ENCODE measurements at places on chromosomes 5 and 9. TPM values are rescaled to one million over a fixed set of nuclear protein-coding genes. Genes with fewer than 3 reads are reported as not detected.
A peak's percentile ranks its signal among the peaks of the same experiment; 100 is the strongest.

The F2RL1 gene
- total RNA-seq, result 0.10 TPM

The HTR1A gene
- not detected for total RNA-seq

The DDX4 gene
- total RNA-seq, result not detected

The THBS4 gene
- 1.1 TPM for total RNA-seq

The PCDHA9 gene
- not detected for total RNA-seq

The RMI1 gene
- 18.0 TPM for total RNA-seq

The ORM2 gene
- total RNA-seq, result 0.64 TPM

The TMEM174 gene
- not detected for total RNA-seq

The LCN12 gene
- 0.64 TPM for total RNA-seq

DNA sequence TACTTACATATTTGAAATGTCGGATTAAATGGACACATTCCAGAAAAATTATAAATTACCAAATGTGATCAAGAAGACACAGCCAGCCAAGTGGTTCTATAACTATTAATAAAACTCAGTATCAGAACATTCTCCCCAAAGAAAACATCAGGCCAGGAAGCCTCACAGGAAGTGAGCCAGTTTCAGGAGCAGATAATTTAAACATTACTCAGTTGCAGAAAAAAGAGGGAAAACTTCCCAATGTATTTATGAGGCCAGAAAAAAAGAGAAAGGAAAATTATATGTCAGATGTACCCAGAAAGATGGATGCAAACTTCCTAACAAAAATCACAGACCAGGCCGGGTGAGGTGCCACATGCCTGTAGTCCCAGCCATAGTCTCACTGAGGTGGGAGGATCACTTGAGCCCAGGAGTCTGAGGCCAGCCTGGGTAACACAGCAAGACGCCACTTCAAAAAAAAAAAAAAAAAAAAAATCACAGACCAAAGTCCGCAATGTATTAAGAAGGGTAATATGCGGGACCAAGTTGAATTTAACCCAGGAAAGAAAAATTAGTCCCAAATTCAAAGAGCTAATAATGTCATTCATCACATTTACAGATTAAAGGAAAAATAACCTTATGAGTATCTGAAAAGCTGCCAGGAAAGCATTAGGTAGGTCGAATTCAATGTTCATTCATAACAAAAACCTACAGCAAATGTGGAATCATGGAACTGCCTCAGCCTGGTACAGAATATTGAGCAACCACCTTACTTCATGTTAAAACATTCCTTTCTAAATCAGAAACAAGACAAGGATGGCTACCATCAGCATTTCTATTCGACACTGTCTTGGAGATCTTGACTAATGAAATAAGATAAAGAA, 37.2 kb upstream of the NRARP start:
- no peaks in the 10 kb centered on the region for H3K36me3 ChIP-seq
- H3K4me3 ChIP-seq, result no peak overlapping the region
- H3K27me3 ChIP-seq, result no peaks in the 10 kb centered on the region
- H3K4me1 ChIP-seq, result no peaks in the 10 kb centered on the region
- DNase-seq, result no peak

- no peaks in the 10 kb centered on the region for H3K27me3 ChIP-seq
- no peaks in the 10 kb centered on the region for H3K36me3 ChIP-seq
- no peak for DNase-seq
- H3K27ac ChIP-seq, result no peak overlapping the region
- H3K4me1 ChIP-seq, result no peaks in the 10 kb centered on the region
Measured at GRCh38 chr5:58548068-58548467, 34.8 kb upstream of the RAB3C start.

DNA sequence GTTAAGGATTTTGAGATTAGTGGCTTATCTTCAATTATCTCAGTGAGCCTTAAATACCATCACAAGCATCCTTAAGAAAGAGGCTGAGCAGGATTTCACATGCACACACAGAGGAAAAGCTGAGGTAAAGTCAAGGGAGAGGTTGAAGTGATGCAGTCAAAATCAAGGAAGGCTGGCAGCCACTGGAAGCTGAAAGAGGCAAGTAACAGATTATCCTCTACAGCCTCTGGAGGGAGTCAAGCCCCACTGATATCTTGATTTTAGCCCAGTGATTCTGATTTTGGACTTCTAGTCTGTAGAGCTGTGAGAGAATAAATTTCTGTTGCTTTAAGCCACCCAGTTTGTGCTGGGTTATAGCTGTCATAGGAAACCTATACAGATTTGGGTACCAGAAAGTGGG, 80.1 kb downstream of the ANKRD31 start:
- no peak overlapping the region for H3K27ac ChIP-seq
- DNase-seq, result no peak
- H3K4me3 ChIP-seq, result no peak overlapping the region
- H3K4me1 ChIP-seq, result no peaks in the 10 kb centered on the region

- H3K27me3 ChIP-seq, result no peaks in the 10 kb centered on the region
- peak overlapping the region; percentile 82 for H3K27ac ChIP-seq
- H3K4me1 ChIP-seq, result peaks cover 17% of the 10 kb centered on the region
- no peaks in the 10 kb centered on the region for H3K36me3 ChIP-seq
- H3K4me3 ChIP-seq, result peak overlapping the region; percentile 81
Measured at GRCh38 chr9:126722252-126722921, 82.5 kb upstream of the ZBTB43 start.

DNA sequence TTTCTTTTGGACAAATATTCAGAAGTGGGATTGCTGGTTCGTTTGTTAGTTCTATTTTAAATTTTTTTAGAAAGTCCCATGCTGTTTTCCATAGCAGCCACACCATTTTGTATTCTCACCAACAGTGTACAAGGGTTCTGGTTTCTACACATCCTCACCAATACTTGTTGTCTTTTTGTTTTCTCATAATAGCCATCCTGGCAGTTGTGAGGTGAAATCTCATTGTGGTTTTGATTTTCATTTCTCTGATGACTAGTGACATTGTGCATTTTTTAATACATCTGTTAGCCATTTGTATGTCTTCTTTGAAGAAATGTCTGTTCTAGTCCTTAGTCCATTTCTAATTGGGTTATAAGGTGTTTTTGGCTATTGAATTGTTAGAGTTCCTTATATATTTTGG, 214.3 kb downstream of the ARRDC3 start:
- no peak overlapping the region for H3K27ac ChIP-seq
- no peak overlapping the region for H3K4me3 ChIP-seq
- no peaks in the 10 kb centered on the region for H3K27me3 ChIP-seq
- H3K4me1 ChIP-seq, result 0 out of 2 replicates have a peak, but pooled peaks cover 1% of the 10 kb centered on the region

DNA sequence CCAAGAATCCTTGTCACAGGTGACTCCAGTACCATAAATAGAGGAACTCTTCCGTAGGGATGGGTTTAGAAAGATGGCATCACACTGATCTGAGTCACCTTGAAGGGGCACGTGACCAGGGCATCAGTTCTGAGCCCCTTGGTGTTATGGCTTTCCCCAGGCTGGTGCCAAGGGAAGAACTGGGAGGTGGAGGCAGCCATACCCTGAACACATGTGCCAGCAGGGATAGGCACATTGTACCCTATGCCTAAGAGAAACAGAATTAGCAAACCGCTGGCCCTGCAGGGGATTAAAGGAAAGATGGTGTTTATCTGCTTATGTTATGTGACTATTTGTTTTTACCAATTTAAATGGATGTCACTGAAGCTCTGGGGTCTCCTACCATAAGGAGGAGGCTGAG, 196.2 kb downstream of the RGS3 start:
- no peak overlapping the region for H3K27ac ChIP-seq
- 0 out of 2 replicates have a peak, but pooled peaks cover 1% of the 10 kb centered on the region for H3K27me3 ChIP-seq
- H3K36me3 ChIP-seq, result no peaks in the 10 kb centered on the region
- no peaks in the 10 kb centered on the region for H3K4me1 ChIP-seq

DNA sequence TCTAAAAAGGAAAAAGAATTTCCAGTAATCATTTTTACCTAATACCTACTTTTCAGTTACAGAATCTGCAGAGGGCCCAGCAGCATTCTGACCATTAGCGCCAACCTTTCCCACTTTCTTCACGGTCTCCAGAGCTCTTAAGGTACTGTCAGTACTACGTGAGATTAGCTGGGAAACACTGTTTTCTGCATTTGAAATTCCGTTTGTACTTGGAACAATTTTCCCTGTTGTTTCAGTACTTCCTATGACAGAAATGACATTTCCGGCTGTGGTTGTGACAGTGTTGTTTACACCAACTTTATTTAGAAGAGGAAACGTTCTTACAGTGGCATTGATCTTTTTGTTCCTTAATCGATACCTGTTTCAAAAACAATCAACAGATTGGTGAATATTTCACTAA, 36.9 kb upstream of the PDCL start:
- H3K4me1 ChIP-seq, result no peaks in the 10 kb centered on the region
- H3K36me3 ChIP-seq, result peaks cover 2% of the 10 kb centered on the region
- no peak overlapping the region for H3K4me3 ChIP-seq
- no peak overlapping the region for H3K27ac ChIP-seq

DNA sequence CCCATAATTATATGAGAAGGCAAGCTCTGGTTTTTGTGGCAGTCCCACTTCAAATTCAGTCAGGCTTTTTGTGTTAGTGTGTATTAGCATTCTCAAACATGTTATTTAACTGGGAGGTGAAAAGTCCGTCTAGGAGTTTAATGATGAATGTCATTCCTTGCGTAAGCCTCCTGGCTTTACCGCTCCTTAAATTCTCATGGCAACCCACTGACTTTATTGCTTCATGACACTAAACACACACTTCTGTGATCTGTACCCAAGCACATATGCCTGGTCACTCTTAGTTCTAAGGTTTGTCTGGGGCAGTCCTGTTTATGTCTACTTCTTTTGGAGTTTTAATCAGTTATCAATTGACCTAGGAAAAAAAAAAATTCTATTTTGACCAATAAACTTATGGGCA, 677.9 kb upstream of the DMAC1 start:
- no peaks in the 10 kb centered on the region for H3K27me3 ChIP-seq
- H3K4me1 ChIP-seq, result no peaks in the 10 kb centered on the region
- no peak for DNase-seq
- H3K36me3 ChIP-seq, result no peaks in the 10 kb centered on the region

DNA sequence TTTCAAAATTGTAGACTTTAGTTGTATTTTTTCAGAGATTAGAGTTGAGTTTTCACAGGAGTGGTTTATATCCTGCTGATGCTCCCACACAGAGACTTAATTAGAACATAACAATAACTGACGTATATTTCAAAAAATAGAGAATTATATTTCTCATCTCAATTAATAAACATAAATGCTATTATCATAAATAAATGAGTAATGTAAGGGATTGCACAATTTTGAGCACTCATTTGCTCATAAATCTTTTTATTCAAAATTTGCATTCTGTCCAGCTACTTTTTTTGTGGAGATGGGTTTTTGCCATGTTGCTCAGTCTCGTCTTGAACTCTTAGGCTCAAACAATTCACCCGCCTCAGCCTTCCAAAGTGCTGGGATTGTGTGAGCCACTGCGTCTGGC, 515.7 kb upstream of the RORB start:
- no peaks in the 10 kb centered on the region for H3K36me3 ChIP-seq
- no peak overlapping the region for H3K4me3 ChIP-seq
- H3K27me3 ChIP-seq, result no peaks in the 10 kb centered on the region
- H3K27ac ChIP-seq, result no peak overlapping the region
- no peak for DNase-seq

- no peaks in the 10 kb centered on the region for H3K27me3 ChIP-seq
- no peak overlapping the region for H3K4me3 ChIP-seq
- H3K4me1 ChIP-seq, result no peaks in the 10 kb centered on the region
- no peak overlapping the region for H3K27ac ChIP-seq
- no peaks in the 10 kb centered on the region for H3K36me3 ChIP-seq
Measured at GRCh38 chr5:53130266-53130665, 20.7 kb upstream of the MOCS2 start.

DNA sequence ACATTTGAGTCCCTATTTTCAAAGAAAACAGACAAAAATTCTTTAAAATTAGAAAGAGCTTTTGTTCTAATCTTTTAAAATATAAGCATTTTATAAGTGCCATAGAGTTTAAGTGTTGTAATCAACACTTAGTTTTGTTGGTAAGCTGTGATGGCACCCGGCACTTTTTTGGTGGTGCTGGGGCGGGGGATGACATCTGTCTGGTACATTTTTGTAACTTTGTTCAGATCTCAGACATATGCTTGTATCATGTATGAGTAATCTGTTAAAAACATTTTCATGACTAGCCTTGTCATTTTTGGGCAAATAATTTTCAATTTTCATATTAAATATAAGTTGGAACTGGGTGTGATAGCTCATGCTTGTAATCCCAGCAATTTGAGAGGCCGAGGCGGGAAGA, 51.7 kb downstream of the UBAP1 start:
- H3K4me3 ChIP-seq, result no peak overlapping the region
- DNase-seq, result no peak
- H3K27me3 ChIP-seq, result no peaks in the 10 kb centered on the region
- peaks cover 2% of the 10 kb centered on the region for H3K36me3 ChIP-seq

DNA sequence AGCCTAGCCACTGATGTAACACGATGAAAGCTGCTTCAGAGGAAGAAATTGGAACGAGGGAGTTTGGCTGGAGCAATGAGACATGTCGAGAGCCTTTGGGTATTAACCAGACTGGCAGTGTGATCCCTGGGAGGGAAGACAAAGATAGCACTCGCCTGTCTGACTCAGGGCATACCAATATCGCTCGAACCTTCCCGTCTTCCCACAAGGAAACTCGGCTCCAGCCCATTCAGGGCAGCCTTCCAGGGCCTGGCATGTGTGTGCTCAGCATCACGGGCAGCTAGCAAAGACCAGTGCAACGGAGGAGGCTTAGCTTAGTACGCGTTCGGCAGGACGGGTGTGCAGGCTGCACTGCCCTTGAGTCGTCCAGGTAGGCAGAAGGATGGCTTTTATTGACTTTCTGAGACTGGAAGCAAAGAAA, 356.9 kb upstream of the WWC1 start:
- no peaks in the 10 kb centered on the region for H3K36me3 ChIP-seq
- no peak for DNase-seq
- H3K4me1 ChIP-seq, result no peaks in the 10 kb centered on the region
- H3K4me3 ChIP-seq, result no peak overlapping the region
- H3K27ac ChIP-seq, result no peak overlapping the region
- no peaks in the 10 kb centered on the region for H3K27me3 ChIP-seq

Data from GM12878 (cell line).